Karpas-422 (cell line): ENCODE measurements at places on chromosomes 6 and 20. TPM values are rescaled to one million over a fixed set of nuclear protein-coding genes. Genes with fewer than 3 reads are reported as not detected.

DNA sequence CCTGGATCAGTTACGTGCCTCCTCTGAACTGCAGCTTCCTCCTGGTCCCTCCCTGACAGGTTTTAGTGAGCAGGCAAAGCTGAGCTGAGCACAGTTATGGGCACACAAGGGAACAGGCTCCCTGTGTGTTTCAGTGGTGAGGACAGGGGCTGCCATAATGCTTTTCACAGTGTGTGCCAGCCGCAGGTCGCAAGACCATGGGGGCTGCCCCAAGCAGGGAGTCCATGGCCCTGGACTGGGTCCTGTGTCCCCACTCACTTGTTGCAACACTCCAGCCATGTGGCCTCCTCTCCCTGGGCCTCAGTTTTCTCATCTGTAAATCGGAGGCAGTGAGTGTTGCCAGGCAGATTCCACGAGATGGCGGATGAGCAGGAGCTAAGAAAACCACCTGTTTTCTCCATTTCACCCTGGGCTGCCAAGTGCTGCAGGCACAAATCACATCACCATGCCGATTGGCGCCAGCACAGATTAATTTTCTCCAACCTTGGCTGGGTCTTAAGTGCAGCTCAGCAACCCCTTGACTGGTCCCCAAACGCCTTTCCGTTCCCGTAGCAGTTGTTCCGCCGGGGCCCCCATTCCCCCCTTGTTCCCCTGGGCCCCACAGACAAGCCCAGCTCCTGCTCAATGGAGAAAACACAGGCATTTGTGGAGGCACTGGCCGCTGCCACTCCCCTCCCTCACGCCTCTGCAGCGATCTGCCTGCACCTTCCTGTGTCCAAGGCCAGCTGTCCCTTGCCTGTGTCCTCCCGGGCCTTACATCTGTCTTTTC is 57.1 kb upstream of the NNAT start:
- no peaks in the 10 kb centered on the region for H3K4me1 ChIP-seq
- H3K27me3 ChIP-seq = no peaks in the 10 kb centered on the region
- no peaks in the 10 kb centered on the region for H3K36me3 ChIP-seq

Gene TBC1D32
- total RNA-seq = 27.5 and 66.8 TPM in 2 replicates

DNA sequence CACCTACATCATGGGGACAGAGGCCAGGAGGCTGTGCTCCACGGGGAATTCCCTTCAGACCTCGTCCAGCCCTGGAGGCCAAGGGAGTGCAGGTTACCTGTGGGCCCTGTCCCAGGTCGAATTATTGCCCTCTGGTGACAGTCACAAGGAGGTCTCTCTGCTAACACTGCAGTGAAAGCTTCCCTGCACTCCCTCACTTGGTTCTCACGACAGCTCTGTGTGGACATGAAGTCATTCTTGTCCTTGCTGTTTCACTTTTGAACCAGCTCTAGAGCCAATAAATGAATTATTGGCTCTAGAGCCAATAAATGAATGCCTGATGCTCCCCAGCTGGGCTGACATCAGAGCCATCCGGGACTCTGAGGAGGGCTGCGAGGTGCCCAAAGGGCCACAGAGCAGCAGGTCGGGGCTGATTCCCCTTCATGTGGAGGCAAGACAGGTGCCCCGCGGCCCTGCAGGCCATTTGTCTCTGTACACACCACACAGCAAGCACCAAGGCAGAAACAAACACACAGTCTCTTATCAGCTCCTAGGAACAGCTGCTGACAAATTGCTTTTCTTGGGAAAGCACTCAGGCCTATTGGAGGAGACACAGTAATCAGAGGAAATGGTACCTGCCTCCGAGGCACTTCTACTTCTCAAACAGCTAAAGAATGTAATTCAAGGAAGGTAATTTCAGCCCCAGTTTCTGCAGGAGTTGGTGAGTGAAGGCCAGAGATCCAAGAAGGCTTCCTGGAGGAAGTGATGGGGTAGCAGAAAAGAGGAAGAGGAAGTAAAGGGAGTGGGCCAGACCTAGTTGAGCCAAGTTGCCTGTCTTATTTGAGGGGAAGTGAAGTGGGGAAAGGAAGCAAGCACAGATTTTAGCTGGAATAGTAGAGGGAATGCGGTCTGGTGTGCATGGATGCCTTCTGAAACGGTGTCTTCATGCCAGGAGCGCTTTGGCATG is 27.5 kb upstream of the TBXT start:
- DNase-seq = peak; percentile 73
- H3K4me1 ChIP-seq = peaks cover 45% of the 10 kb centered on the region
- peak overlapping the region; percentile 75 for H3K27ac ChIP-seq
- peak overlapping the region; percentile 46 for H3K4me3 ChIP-seq
- no peaks in the 10 kb centered on the region for H3K36me3 ChIP-seq
- H3K27me3 ChIP-seq = no peaks in the 10 kb centered on the region

GRCh38 chr6:107965746-107966145 is 7.7 kb upstream of the SEC63 start:
- no peak for DNase-seq
- 0 out of 2 replicates have a peak, but pooled peaks cover 2% of the 10 kb centered on the region for H3K4me1 ChIP-seq
- no peak overlapping the region for H3K4me3 ChIP-seq
- no peak overlapping the region for H3K27ac ChIP-seq
- H3K36me3 ChIP-seq = no peaks in the 10 kb centered on the region

DNA sequence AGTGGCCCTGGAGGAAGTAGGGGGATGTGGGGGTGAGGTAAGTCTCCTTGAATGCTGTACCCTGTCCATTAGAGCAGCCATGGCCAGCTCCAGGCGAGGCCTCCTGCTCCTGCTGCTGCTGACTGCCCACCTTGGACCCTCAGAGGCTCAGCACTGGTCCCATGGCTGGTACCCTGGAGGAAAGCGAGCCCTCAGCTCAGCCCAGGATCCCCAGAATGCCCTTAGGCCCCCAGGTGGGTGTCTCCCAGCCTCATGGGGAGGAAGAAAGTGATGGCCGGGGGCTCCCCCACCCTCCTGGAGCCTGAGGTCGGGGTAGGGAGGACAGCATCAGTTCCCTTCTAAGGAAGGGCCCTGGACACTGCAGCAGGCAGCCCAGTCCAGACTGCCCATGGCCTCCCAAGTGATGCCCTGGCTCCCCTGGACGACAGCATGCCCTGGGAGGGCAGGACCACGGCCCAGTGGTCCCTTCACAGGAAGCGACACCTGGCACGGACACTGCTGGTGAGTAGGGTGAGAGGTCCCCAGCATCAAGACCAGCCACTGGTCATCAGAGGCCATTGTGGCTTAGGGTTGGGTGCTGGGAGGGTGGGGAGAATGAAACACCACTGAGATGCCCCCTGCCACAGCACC is 1.0 kb downstream of the GNRH2 start:
- DNase-seq = no peak

GRCh38 chr20:63686492-63687321 is 9.7 kb upstream of the TNFRSF6B start:
- H3K27ac ChIP-seq = no peak overlapping the region
- H3K4me1 ChIP-seq = no peaks in the 10 kb centered on the region
- DNase-seq = no peak
- H3K36me3 ChIP-seq = 0 out of 2 replicates have a peak, but pooled peaks cover 2% of the 10 kb centered on the region
- H3K4me3 ChIP-seq = no peak overlapping the region

Gene SNAP25
- total RNA-seq = not detected in 2 replicates

Gene EMILIN3
- total RNA-seq = not detected in 2 replicates

Gene MYBL2
- 18.2 and 30.8 TPM in 2 replicates for total RNA-seq

GRCh38 chr6:140434761-140435160 is 1060.3 kb upstream of the CITED2 start:
- DNase-seq = no peak
- H3K27me3 ChIP-seq = no peaks in the 10 kb centered on the region
- H3K36me3 ChIP-seq = no peaks in the 10 kb centered on the region
- no peak overlapping the region for H3K27ac ChIP-seq
- H3K4me1 ChIP-seq = no peaks in the 10 kb centered on the region

- no peak for DNase-seq
- H3K36me3 ChIP-seq = no peaks in the 10 kb centered on the region
- H3K4me1 ChIP-seq = no peaks in the 10 kb centered on the region
- H3K27ac ChIP-seq = no peak overlapping the region
Observed at GRCh38 chr6:44569931-44570385, 182.5 kb downstream of the CDC5L start.

Gene WFDC10B
- not detected in 2 replicates for total RNA-seq
